ENCODE measurements at places on chromosomes 12 and 14. TPM values are rescaled to one million over a fixed set of nuclear protein-coding genes. Genes with fewer than 3 reads are reported as not detected.

SLC41A2 gene
- polyA plus RNA-seq, result 9.3 TPM

CELA1 gene
- not detected for polyA plus RNA-seq

TBX5 gene
- polyA plus RNA-seq, result 27.5 TPM

CPM gene
- 21.0 TPM for polyA plus RNA-seq

NCKAP5L gene
- 13.5 TPM for polyA plus RNA-seq

TAS2R8 gene
- polyA plus RNA-seq, result not detected

PARPBP gene
- polyA plus RNA-seq, result 10.3 TPM

PLEKHD1 gene
- polyA plus RNA-seq, result not detected

EGLN3 gene
- polyA plus RNA-seq, result 0.11 TPM

GPR65 gene
- polyA plus RNA-seq, result 0.10 TPM
